ENCODE measurements at places on chromosomes 13 and 19.

DNA sequence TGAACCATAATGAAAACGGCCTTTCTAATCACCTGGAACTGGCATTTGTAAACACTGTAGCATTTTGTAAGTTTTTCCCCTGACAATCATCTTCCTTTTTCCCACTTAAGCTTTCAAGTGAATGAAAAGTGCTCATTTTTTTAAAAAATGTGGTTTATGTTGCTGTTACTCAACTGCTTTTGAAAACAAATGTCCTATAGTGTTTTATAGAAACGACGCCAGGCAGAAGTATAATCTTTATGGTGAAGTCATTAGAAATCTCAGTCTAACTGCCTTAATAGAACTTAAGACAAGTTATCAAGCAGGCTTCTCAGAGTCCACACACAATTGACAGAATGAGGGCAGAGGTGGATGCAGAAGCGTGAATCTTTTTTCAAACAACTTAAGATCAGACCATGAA, 442.3 kb downstream of the KLF12 start:
- DNase-seq, result no peak

- no peak for DNase-seq
Measured at GRCh38 chr19:43774103-43774939, 6.5 kb downstream of the KCNN4 start.

DNA sequence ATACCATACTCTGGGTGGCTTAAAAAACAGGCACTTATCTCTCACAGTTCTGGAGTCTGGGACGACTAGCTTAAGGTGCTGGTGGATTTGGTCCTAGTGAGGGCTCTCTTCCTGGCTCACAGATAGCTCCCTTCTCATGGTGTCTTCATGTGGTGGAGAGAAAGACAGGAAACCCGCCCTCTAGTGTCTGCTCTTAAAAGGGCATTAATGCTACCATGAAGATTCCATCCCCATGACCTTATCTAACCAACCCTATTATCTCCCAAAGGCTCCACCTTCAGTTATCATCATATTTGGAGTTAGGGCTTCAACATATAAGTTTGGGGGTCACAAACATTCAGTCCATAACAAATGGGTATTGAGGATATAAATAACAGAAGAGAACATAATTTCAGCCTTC, 139.4 kb downstream of the HS6ST3 start:
- no peak for DNase-seq

- no peak for DNase-seq
Measured at GRCh38 chr19:31693131-31693932, 344.1 kb upstream of the TSHZ3 start.

DNA sequence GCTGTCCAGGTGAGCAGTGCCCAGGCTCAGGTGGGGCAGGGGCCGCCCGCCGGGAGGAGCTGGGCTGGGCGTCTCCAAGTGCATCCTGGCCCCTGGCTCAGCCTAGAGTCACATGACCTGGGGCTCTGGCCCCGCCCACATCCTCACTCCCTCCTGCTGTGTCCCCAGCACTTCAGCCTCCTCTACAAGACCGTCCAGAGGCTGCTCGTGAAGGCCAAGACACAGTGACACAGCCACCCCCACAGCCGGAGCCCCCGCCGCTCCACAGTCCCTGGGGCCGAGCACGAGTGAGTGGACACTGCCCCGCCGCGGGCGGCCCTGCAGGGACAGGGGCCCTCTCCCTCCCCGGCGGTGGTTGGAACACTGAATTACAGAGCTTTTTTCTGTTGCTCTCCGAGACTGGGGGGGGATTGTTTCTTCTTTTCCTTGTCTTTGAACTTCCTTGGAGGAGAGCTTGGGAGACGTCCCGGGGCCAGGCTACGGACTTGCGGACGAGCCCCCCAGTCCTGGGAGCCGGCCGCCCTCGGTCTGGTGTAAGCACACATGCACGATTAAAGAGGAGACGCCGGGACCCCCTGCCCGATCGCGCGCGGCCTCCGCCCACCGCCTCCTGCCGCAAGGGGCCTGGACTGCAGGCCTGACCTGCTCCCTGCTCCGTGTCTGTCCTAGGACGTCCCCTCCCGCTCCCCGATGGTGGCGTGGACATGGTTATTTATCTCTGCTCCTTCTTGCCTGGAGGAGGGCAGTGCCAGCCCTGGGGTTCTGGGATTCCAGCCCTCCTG, 16.8 kb upstream of the CELF5 start:
- no peak for DNase-seq

DNA sequence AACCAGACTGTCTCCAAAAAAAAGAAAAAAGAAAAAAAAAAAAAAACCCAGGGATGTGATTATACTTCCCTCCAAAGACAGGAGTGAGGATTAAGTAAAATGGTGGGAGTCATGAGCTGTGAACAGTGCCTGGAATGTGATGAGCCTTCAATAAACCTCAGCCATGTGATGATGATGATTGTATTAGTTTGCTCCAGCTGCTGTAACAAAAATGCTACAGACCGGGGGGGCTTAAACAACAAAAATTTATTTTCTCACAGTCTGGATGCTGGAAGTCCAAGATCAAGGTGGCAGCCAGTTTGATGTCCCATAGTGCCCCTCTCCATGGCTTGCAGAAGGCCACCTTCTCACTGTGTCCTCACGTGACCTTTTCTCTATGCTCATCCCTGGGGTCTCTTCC, 8.9 kb upstream of the PVR start:
- no peak for DNase-seq

DNA sequence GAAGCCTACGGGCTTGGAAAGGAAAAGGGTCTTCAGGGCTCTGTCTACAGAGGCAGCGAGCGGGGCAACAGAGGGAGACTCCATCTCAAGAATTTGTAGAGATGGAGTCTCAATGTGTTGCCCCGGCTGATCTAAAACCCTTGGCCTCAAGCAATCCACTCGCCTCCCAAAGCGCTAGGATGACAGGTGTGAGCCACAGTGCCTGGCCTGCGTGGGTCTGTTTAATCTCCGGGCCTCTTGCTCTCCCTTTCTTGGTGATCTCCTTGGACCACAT, 8.1 kb downstream of the RPS9 start:
- no peak for DNase-seq

DNA sequence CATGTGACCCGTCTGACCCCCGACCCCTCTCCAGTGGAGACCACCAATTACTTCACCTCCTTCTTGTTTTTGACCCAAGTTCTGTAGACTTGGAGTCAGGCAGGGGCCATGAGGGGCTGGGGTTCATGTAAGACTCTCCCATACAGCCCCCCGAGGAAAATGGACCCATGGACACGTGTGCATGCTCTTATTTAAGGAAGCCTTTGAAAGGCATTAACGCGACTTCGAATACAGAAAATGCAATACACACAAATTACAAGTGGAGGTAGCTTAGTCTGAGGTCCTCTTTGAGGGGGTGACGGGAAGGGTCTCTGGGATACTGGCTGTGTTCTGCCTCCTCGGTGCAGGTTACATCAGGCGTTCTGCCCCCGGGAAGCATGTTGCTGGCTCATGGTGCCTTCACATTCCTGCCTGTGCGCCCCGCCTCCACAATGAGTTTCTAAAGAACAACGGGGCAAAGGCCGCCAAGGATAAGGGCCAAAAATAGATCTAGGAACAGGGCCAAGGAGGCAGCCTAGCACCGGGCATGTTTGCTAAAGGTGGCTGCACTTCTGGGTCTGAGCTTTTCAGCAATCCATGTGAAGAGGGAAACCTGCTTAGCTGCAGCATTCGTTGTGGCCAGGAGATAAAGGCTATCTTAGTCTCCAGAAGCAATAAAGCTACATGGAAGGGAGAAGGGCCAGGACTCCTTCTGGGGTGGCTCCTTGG, 54.5 kb downstream of the RAB20 start:
- DNase-seq, result no peak

DNA sequence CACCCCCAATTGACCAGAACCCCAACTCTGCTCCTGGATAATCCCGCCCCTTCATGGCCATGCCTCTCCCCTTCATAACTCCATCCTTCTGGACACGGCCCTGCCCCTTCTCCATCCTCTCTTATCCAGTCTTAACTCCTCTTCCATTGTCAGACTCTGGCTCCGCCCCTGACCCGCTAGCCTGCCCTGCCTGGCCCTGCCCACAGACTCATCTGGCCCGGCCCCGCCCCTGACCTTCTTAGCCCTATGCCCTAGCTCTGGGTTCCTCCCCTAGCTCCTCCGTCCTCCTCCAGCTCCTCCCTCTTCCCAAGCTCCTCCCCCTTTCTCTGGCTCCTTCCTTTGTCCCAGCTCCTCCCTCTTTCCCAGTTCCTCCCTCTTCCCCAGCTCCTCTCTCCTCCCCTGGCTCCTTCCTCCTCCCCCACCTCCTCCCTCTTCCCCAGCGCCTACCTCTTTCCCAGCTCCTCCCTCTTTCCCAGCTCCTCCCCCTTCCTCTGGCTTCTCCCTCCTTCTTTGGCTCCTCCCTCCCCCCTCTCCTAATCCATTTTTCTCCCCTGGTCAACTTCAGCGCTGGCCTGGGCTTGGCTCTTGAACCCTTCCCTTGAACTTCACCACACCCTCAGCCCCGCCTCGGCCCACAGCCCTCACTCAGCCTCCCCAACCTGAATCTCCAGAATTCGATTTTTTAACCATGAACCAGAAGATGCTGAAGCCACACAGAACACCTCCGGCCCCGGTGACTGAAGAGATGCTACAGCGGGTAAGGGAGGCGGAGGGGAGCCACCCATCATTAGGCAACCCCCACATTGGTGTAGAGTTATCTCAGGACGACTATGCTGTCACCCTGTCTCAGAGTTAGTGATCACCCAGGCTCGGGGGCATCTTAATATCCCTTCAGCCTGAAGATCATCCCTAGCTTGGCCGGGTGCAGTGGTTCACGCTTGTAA, 9.2 kb upstream of the ZNF358 start:
- DNase-seq, result no peak

- no peak for DNase-seq
Measured at GRCh38 chr19:5148794-5149190, 179.9 kb downstream of the KDM4B start.

Measured in stimulated activated CD8-positive, alpha-beta memory T cell treated with anti-CD3 and anti-CD28 coated beads, Interleukin-4, amount 100 ng/mL, for 1 hour (primary cell).